ENCODE measurements at places on chromosomes 16 and 17.

DNA sequence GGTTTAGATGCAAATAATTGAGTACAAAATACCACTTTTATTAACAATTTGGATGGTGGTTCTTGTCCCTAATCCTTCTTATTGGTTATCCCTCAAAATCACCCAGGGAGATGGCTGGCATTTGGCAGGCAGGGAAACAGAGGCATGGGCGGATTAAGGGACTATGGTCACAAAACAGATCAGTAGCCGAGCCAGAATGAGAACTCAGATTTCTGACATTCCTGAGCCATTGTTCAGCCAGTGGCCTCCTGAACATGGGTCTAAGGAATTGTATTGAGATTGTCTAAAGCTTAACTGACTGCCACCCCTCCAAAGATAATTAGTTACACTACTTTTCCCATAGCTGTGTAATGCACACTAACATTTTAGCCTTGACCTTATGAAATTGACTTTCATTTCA, 88.4 kb downstream of the CHD9NB start:
- no peak for DNase-seq

DNA sequence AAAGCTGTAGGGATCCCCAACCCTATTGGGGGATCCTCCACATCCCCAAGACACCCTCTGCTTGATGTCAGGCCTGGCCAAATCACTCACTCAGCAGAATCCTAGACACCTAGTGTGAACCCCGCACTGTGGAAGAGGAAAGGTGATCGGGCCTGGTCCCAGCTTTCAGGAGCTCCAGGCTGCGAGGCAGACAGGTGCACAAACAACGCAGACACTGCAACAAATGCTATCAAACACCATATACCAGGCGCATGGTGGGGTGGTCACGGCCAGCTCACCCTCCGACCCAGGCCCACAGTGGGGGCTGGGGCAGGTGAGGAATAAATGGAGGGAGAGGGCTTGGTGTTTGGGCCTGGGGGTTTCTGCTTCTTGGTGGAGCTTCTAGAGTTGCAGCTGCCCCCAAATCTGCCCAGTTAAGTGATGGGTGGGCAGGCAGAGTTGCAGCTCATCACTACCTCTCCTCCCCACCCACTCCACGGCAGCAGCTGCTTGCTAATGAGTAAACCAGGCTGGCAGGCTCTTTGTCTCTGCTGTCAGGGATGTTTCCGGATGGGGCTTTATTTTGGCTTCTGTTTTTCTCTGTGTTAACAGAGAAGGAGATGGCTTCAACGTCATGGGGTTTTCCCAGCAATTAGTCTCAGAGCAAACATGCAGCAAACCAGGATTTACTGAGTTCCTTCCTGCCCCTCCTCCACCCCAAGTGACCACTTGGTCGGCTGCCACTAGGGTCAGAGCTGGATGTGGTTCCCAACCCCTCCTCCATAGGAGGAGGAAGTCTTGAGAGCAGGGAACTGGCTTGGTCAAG, 46.6 kb downstream of the PECAM1 start:
- DNase-seq: no peak

GRCh38 chr17:79573196-79573896, 37.5 kb downstream of the RBFOX3 start:
- DNase-seq: no peak

GRCh38 chr17:3683054-3683511, 12.9 kb downstream of the P2RX5 start:
- DNase-seq: no peak

GRCh38 chr17:27324771-27325339, 30.9 kb downstream of the WSB1 start:
- DNase-seq: no peak

- DNase-seq: no peak
Measured at GRCh38 chr16:72565106-72565505, 393.2 kb upstream of the PMFBP1 start.

DNA sequence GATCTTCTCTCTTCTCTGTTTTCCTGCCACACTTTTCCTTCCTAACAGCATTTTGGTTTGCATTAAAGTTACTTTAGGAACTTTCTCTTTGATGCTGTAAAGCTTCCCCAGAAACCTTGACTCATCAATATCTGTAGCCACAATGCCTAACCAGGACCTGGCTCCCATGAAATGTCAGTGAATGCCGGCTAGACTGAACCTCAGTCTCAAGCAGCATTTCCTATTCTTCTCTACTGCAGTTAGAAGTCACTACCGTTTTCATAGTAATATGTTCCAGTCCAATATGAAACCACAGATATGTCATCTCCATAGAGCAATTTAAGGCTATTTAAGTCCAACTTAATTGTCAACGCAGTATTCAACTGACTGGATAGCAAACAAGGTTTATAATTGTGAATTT, 28.9 kb downstream of the ITFG1 start:
- DNase-seq: no peak

DNA sequence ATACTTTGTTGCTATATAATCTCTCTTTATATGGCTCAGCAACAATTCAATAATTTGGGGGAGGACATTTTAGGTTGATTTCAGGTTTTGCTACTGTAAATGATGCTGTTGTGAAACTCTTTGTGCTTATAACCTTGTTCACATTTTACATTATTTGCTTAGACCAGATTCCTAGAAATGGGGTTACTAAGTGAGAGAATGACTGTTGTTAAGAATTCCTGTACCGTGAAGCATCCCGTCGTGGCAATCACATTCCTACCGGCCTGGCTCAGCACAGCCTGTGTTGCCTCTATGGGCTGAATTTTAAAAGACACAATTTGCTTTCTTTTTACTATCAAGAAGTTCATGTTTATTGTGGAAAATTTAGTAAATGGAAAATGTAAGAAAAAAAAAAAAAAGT, 31.4 kb downstream of the B9D1 start:
- DNase-seq: no peak

DNA sequence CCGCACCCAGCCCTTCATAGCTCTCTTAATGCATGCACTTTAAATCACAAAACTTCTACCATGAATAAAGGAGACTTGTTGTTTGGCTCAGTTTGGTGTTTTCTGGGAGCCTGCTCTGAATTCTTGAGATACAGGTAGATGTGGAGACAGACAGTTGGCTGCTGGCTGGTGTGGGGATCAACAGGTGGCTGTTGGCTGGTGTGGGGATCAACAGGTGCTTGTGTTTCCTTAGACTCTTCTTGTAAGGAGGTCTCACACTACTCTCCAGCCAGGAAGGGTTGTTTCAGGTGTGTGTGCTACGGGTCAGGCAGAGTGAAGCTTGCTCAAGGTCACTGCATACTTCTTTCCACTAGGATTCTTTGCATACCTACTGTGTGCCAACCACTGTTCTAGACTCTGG, 265.9 kb downstream of the HS3ST4 start:
- no peak for DNase-seq

DNA sequence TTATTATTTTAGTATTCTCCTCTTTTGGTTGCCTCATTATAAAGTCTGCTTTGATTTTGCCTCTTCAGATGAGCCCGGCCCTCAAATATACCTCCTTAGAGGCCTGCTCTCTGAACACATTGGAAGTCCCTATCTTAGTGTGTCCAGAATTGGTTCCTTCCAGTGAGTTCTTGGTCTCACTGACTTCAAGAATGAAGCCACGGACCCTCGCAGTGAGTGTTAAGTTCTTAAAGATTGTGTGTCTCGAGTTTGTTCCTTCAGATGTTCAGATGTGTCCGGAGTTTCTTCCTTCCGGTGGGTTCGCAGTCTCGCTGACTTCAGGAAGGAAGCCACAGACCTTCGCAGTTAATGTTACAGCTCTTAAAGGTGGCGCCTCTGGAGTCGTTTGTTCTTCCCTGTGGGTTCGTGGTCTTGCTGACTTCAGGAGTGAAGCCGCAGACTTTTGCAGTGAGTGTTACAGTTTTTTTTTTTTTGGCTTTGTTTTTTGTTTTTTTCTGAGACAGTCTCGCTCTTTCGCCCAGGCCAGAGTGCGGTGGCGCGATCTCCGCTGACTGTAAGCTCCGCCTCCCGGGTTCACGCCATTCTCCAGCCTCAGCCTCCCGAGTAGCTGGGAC, 45.8 kb upstream of the NOS2 start:
- DNase-seq: no peak

DNA sequence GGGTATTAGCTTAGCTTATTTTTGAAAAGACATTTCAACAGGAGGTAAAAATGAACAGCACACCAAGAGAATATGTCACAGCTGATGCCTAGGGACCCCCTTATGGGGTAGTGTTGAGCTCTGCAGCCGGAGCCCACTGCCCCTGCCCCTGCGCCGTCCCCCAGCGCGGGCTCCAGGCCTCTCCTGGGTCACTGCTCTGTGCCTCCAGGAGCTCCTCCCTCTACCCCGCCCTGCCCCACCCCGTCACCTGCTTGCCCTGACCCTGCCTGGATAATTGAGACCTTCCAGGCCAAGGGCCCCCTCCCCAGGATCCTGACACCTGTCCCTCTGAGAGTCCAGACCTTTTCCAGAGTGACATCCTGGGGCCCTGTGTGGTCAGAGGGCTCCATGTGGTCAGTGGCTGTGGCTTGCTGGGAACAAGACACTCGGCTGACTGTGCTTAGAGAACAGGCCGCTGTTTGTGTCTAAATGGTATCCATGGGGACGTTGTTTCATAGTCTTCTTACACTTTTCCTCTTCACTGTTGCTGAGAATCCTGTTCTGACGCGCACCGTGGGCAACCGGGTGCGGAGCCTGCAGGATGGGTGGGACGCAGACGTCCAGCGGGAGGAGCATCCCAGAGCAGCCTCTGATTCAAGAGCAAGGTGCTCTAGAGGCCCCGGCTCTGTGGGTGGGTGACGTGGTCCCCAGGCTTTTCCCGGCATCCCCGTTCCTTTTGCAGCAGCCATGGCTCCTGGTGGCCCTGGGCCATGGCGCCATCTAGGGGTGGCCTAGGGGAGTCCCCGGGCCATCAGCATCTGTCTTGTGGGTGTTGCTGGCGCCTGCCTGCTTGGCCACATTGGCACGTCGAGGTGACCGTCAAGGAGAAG, 20.0 kb upstream of the WFIKKN1 start:
- no peak for DNase-seq

GRCh38 chr17:67520252-67520906, 143.3 kb downstream of the PITPNC1 start:
- DNase-seq: no peak

DNA sequence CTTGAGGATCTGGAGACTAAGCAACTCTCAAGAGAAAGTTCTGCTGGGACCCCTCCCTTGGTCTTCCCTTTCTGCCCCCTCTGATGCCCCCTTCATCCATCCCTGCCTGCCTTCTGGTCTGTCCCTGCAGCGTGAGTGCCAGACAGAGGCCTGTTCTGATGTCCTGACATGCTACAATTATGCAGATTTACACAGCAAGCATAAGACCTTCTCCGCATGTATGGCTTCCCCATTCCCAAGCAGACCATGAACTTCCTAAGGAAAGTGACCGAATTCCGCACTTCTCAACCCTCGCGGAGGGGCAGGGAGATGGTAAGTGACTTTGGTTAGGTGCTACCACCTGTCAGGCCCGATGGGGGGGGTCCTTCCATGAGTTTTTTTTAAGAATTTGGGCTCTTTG, 150.1 kb upstream of the SDK2 start:
- DNase-seq: no peak

DNA sequence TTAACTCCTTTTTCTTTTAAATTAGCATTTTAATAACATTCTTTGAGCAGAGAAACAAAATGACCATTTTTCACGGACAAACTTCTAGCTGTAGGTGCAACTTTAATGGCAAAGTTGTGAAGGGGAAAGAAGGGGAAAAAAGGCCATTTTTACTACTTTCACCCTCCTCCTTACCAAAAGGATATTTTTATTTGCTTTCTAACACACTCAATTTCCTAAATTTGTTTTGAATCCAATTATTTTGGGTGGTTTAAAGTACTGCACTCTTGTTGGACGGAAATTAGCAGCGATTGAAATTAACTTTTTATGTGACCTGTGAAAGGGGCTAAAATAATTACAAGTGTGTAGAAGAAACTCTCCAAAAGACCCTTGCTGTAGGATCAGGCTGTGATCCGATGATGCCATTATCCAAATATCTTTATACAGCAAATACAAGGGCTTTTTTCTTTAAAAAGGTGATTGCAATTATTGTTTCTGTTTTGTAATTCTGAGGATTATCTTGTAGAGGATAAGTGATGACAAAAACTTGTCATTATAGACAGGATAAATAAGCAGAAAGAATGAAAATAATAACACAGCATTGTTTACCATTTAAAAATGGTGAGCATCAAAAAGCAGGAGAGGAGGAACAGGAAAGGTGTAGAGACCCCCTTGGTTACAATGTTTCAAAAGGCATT, 42.4 kb downstream of the SNX11 start:
- DNase-seq: no peak

- DNase-seq: no peak
Measured at GRCh38 chr16:60407034-60407433, 1629.2 kb downstream of the CDH8 start.

DNA sequence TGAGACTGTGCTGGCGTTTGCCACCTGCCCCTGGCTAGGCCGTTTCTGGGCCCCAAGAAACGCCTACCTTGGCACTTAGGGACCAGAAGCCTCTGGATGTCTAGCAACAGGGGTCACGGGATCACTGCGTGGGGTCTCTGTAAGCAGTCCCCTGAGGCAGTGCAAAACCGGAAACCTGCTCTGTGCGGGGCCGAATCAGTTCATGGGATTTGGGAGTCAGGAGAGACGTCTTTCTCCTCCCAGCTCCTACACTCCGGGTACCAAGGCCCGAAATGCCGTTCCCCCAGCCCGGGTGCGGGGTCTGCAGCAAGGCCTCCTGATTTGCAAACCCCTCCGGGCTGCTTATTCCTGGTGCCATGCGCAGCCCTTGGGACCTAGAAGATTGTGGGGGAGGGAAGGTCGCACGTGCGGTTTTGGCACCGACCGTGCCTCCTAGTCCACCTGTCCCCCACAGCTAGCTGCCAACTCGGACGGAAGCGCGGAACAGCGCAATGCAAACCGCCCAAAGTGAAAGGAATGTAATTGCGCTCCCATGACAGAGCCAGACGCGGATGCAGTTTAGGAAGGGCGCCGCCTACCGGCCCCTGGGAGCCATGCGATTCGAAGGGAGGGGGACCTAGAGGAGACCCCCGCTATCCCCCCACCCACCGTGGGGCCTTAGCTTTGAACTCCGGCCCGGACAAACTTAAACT, 6.5 kb downstream of the IRX5 start:
- no peak for DNase-seq

DNA sequence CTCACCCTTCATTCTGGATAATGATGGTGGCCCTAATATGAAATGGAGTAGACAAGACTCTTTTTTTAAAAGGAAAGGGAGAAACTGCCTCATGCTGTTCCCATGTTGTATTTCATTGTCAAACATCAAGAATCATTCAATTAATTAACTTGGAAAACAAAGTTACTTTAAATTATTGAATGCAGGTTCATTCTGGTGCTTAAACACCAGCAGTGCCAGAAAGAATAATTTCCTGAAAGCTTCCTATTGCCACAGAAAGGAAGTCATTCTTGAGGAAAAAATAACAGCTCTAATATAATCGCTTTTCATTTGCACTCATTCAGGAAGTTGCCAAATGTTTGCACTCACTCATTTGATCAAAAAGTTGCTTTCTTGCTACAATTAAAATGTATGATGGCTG, 497.1 kb upstream of the CDH11 start:
- DNase-seq: no peak

GRCh38 chr17:16662936-16663335, 9.3 kb upstream of the ZNF624 start:
- no peak for DNase-seq

DNA sequence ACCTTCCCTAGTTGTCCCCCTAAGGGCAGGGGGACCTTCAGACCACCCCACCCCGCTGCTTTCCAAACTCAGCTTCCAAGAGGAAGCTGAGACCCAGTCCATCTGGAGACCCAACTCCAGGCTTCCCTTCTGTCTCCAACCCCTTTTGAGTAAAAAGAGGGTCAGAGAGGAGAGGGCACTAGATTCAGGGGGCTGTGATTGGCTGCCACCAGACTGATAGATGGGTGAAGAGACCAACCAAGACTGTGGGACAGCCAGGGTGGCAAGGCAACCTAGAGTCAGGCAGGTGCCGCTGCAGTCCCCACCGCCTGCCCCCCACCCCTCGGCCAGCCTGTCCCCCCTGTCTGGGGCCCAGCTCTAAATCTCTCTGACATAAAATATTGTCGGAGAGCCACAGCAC, 92.5 kb downstream of the SDK2 start:
- DNase-seq: no peak
